ENCODE measurements at places on chromosomes 7 and 10.

- no peak for DNase-seq
Measured at GRCh38 chr7:24922099-24922773, 57.7 kb downstream of the OSBPL3 start.

DNA sequence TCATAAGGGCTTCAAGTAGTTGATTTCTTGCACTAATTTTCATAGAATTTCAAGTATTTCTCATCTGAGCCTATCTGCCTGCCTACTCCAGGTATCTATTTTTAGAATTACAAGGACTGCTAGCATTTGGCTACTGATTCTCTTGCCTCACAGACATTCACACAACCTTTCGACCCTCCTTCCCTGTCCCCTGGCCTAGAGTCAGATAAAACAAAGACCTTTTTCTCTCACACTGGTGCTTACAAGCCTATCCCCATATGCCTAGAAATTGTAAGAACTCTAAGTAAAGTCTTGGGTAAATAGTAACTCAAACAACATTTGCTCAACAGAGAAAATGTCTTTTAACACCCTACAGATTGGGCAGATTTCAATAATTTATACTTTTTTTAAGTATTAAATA lies 6.3 kb downstream of the GPAM start:
- no peak for DNase-seq

- no peak for DNase-seq
Measured at GRCh38 chr7:23471106-23471859, 992 bp upstream of the IGF2BP3 start.

DNA sequence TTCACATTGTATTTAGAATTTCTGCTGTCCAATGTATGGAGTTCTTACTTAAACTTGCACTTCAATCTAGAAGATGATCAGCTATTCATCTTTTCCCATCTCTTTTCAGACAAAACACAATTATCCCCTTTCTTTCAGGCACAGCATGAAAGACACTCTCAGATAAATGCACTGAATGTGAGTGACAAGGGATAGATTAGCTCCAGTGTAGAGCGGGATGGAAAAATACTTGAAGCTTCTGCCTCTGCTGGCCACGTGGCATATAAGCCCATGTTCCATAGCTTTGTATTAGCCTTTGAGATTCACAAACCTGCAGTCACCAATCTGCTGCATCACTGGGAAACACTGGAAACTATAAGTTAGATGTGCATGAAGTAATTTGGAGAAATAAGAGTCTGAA lies 162.2 kb upstream of the FAM3C start:
- no peak for DNase-seq

GRCh38 chr10:123480845-123481244 lies 185.3 kb upstream of the GPR26 start:
- DNase-seq, result no peak

GRCh38 chr7:104900525-104901239 lies 113.3 kb upstream of the KMT2E start:
- no peak for DNase-seq

GRCh38 chr7:37738321-37738720 lies 54.8 kb downstream of the GPR141 start:
- no peak for DNase-seq

- DNase-seq, result no peak
Measured at GRCh38 chr10:69825604-69826003, 23.9 kb downstream of the COL13A1 start.

GRCh38 chr10:27245836-27246235 lies 5.2 kb upstream of the ACBD5 start:
- no peak for DNase-seq

DNA sequence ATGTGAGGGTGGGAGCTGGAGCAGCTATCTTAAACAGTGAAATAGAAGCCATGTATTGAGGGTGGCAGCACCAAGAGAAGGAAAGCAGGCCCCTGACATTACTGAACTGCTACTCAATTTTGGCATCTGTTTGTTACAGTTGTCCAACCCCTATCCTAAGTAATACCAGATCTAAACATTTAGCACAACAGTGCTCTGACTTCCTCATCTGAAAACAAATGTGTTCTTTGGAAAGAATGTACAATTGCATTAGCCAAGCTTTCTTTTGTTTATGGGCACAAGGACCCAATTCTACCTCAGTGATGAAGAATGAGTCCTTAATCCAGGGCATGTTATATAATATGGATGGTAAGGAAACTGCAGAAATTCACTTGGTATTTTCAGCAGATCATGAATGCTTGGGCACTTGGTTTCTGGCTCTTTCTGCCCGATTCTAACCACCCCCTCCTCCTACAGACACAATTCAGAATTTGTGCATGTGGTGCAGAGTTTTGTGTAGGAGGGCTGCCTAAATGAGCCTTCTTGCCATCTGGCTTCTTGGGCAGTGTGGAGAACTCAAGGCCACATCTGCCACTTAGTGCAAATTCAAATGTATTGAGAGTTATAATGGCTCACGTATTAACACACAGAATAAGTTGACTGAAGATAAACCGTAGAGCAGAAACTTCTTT lies 36.9 kb upstream of the KMT2E start:
- no peak for DNase-seq

- DNase-seq, result no peak
Measured at GRCh38 chr7:43244784-43245183, 132.3 kb downstream of the HECW1 start.

DNA sequence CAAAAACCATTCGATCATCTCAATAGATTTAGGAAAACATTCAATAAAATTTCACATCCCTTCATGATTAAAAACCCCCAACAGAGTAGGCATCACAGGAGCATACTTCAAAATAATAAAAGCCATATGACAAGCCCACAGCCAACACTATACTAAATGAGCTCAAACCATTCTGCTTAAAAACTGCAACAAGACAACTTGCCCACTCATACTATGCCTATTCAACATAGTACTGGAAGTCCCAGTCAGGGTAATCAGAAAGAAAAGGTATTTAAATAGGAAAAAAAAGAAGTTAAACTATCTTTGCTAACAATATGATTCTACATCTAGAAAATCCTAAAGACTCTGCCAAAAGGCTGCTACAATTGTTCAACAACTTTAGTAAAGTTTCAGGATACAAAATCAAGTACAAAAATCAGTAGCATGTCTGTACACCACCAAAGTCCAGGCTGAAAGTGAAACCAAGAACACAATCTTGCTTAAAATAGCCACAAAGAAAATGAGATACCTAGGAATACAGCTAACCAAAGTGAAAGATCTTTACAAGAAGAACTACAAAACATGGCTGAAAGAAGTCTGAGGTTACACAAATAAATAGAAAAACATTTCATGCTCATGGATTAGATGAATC lies 882.6 kb downstream of the GRM8 start:
- DNase-seq, result no peak

GRCh38 chr10:31697271-31698180 lies 231.1 kb downstream of the ARHGAP12 start:
- no peak for DNase-seq

GRCh38 chr7:92674379-92674778 lies 84.2 kb upstream of the FAM133B start:
- DNase-seq, result no peak

- DNase-seq, result no peak
Measured at GRCh38 chr7:2941216-2941859, 97.2 kb upstream of the GNA12 start.
